Activated T-cell treated with anti-CD3 and anti-CD28 coated beads, Interleukin-2, amount 50 U/mL, for 48 hours (primary cell): ENCODE measurements at places on chromosomes 11 and 22.

GRCh38 chr22:49150801-49151221 lies 676.9 kb downstream of the BRD1 start:
- DNase-seq = no peak

DNA sequence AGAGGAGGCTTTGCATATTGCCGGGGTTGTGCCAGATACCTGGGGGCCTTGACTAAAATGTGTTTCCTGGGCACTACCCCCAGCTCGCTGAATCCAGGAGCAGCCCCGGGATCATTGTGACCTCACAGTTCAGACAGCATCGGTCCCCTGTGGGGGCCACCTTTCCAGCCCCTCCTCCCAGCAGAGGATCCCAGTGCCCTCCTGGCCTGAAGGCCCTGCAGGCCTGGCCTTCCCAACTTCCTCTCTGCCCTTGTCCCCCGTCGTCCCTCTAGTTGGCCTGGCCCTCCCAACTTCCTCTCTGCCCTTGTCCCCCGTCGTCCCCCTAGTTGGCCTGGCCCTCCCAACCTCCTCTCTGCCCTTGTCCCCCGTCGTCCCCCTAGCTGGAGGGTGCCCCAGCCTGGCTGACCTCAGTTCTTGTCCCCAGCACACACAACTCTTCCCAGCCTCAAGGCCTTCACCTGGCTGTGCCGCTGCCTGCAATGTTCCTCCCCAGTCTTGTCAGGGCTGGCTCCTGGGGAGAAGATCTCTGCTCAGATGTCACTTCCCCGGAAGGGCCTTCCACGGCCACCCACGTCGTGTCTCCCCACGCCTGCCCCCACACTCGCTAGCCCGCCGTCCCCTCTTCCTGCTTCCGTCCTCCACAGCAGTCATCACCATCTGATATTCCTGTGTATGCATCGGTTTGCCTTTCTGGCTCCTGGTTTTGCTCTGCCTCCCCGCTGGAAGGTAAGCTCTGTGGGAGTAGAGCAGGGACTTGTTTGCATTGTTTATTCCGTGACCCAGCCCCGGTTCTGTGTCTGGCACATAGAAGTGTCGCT lies 12.6 kb upstream of the ANO1 start:
- DNase-seq = no peak

GRCh38 chr11:65110354-65110861 lies 1.3 kb upstream of the TM7SF2 start:
- DNase-seq = peak; percentile 99

GRCh38 chr11:96338910-96339705 lies 3.9 kb downstream of the MAML2 start:
- DNase-seq = peak; percentile 53

DNA sequence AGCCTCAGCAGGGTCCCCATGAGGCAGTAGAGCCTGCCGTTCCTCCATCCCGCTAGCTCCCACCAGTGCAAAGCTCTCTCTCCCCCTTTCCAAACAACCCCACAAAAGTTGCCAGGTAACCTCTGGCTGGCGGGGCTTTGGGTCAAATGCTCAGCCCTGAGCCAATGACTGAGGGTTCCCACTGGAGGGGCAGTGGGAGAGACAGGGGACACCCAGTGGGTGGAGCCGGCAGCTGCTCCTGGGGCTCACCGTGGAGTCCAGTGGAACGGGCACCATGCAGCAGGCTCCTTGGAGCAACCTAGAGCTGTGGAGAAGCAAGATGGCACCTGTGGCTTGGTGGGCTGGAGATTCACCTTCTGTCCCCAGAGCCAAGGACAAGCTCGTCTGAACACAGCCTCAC lies 25.0 kb upstream of the PPARA start:
- no peak for DNase-seq

DNA sequence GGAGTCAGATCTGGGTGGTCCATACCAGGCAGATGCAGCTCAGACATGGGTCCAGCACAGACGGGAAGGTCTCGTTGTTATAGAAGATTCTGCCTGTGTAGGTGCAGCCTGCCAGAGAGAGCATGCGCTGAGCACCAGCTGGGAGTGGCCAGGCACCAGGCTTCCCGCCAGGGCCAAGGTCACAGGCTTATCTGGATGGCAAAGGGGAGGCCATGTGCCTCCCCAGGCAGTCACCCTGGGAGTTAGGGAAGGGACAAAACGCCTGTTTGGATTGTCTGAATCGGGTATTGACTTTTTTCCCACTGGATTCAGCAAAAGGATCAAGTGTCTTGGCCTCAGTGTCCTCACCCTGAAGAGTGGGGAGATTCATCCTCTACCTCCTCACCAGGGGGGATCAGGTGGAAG lies 26.5 kb downstream of the PGA5 start:
- no peak for DNase-seq

GRCh38 chr11:125460275-125460674 lies 35.8 kb downstream of the FEZ1 start:
- DNase-seq = no peak

GRCh38 chr11:1448882-1449281 lies 37.7 kb downstream of the MOB2 start:
- DNase-seq = no peak

- DNase-seq = no peak
Observed at GRCh38 chr11:117663414-117663813, 133.6 kb downstream of the DSCAML1 start.

DNA sequence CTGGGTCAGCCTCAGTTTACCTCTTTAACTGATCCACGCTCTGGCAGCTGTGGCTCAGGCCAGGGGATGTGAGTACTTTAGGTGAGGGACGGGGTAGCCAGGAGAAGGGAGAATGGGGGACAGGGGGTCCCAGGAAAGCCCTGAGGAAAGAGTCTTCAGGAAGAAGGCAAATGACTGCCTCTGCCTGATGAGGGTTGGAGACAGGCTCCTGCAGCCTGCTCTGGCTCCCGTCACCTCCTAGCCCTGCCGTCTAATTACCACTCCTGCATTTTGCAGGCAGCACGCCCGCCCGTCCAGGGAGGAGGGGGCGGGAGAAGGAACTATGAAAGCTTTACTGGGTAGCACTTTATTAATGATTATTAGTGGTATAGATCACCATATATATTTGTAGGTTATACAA lies 116.6 kb downstream of the CEP164 start:
- no peak for DNase-seq

- DNase-seq = no peak
Observed at GRCh38 chr11:130464291-130464812, 15.9 kb downstream of the ADAMTS15 start.

DNA sequence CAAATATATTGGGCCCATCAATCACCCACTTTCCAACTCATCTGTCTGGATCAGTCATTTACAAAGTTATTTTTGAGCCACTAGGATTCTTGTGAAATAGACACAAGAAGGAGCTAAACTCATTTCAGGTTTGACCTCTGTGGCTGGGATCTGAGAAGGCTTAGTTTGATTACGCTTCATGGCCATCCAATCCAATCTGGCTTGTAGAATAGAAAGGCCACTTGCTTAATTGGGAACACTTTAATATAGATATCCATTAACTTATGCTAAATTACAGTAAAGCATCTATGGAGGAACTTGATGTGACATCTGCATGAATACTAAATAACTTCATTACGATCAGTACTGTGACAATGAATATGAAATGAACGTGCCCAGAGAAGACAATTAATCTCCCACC lies 284.2 kb downstream of the ST3GAL4 start:
- DNase-seq = no peak

- no peak for DNase-seq
Observed at GRCh38 chr11:62479631-62480201, 60.9 kb downstream of the SCGB1A1 start.
